ENCODE measurements at places on chromosomes 11 and 22.

GRCh38 chr22:39313258-39314001 is 6.0 kb downstream of the RPL3 start:
- DNase-seq: no peak

DNA sequence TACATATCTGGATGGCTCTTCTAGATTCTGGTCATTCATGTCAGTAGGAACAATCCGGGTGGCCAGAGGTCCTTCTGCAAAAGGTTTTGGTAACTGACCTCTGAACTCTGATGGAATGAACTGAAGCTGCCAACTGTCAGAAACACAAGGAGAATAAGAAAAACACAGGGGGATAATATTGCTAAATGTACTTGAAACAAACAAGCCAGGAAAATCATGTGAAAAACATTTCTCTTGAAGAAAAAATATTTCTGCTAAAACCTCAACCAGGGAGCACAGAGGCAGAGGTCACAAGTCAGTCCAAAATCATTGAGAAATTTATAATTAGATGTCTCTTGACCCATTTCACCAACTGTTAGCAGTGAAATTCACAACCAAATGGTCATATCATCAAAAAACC is 35.2 kb downstream of the ALG9 start:
- no peak for DNase-seq

GRCh38 chr11:134509381-134510232 is 97.6 kb upstream of the B3GAT1 start:
- no peak for DNase-seq

GRCh38 chr11:128731041-128731663 is 37.3 kb downstream of the FLI1 start:
- no peak for DNase-seq

- DNase-seq: no peak
Measured at GRCh38 chr22:46754110-46754799, 8.2 kb upstream of the TBC1D22A start.

GRCh38 chr11:100927579-100927978 is 202.0 kb downstream of the PGR start:
- no peak for DNase-seq

- no peak for DNase-seq
Measured at GRCh38 chr22:22772396-22772795, 115.2 kb upstream of the IGLL5 start.

DNA sequence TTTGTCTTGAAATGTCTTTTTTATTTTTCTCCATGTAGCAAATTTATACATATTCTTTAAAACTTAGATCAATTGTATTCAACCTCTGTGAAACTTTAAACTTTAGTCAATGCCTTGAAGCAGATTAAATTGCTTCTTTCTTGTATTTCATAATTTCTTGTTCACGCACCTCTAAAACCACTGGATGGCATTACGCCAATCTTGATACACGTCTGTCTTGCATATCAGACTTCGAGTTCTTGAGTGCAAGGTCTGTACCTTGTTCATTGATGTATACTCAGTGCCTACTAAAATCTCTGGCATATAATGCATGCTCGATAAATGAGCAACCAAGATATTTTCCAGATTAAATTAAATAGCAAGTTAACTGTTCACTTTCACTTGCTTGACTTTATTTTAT is 236.8 kb downstream of the CASP12 start:
- no peak for DNase-seq

DNA sequence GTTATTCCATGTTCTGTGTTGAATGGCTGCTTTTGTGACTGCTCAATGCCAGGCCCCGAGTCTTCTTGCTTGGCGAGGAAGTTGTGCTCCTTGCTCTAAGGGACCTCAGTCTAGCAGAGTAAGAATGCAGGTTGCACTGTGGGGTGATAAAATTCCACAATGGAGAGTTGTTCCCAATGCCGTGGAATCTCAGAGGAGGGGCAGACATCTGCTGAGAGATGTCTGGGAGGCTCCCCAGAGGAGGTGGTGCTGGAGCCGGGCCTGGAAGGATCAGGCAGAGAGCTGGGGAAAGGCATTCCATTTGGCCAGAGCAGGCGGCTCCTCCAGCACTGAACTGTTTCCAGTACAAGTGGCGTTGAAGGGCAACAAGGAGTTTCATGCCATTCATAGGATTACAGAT is 55.2 kb downstream of the ST3GAL4 start:
- DNase-seq: no peak

- no peak for DNase-seq
Measured at GRCh38 chr11:75547617-75548058, 14.4 kb upstream of the SERPINH1 start.

GRCh38 chr11:97786961-97787360 is 1233.8 kb upstream of the CNTN5 start:
- DNase-seq: no peak

GRCh38 chr11:122102426-122102825 is 13.6 kb downstream of the BLID start:
- DNase-seq: no peak

- no peak for DNase-seq
Measured at GRCh38 chr11:66311470-66311964, 5.3 kb downstream of the CD248 start.

DNA sequence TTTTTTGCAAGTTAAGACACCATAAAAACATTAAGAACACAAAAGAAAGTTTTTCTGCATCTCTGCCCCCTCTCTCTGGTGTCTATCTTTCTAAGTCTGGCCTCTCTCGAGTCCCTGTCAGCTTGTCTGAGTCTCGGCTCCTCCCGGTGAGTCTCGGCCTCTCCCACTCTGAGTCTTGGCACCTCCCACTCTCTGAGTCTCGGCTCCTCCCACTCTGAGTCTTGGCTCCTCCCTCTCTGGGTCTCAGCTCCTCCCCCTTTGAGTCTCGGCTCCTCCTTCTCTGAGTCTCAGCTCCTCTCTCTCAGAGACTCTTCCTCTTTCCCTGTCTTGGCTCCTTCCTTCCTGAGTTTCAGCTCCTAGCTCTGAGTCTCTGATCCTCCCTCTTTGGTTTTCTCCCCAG is 72.5 kb upstream of the AMPD3 start:
- no peak for DNase-seq

DNA sequence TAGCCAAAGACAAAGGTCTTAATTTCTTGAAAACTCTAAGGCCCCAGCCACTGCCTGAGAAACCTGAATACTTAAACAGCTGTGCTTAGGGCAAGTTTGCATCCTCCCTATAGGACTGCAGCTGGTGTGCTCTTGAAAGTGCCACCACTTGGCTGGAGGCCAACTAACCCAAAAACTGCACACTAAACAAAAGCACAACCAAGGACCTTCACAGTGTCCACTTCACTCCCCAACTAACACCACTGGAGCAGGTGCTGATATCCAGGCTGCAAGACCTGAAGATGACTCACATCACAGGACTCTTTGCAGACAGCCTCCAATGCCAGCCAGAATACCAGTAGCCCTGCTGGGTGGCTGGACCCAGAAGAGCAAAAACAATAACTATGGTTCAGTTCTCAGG is 357.7 kb upstream of the ARHGAP42 start:
- DNase-seq: no peak

DNA sequence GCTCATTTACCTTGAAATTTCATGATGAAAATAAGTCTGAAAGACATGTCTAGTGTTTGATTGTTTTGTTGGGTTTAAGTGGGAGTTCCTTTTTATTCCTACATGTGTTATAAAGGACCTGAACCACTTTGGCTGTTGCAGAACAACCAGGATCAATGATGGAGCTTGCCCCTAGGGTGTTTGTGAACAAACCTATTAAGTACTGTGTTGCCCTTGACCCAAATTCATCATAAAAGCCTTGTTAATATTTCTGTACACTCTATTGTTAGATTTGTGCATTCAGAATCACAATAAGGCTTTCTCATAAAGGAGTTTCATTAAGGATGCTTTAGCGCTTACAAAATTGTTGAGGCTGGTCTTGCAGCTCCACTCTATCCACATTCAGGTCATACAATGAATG is 452.6 kb downstream of the NELL1 start:
- DNase-seq: no peak

GRCh38 chr22:49733631-49734030 is 94.0 kb downstream of the BRD1 start:
- no peak for DNase-seq

DNA sequence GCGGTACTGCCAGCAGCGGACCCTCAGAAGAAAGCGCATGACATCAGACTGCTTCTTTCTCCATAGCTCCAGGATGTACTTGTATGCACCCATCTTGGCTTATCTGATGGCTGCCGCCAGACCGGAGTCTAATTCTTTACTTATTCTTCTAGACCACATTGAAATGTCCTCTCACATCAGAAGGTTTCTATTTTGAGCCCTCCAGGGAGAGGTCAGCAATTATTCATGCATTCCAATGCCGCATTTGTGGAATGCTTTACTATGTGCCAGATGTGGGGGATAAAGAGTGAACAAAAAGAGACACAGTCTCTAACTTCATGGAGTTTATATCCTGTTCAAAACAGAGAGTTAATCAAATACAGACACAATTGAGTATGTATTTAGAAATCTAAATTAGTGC is 230.1 kb downstream of the MIAT start:
- no peak for DNase-seq

GRCh38 chr11:120209746-120210625 is 846 bp upstream of the OAF start:
- DNase-seq: no peak

DNA sequence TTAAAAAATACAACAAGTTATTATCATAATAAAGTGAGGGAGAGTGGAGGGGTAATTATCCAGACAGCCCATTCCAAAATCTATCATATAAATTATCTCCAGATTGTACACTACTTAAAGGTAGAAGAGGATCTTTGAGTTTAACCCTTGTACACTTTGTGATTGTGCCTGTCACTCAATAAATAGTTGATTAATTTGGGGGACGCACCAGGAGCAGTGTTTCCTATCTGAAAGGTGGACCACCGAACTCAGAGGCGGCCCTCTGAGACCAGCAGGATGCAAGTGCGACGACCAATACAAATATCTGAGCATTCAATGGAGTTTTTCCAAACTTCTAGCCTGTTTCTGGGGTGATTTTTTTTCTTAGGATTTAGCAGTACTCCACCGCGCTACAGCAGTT is 1.1 kb upstream of the CECR2 start:
- DNase-seq: no peak

- DNase-seq: no peak
Measured at GRCh38 chr22:17955590-17956379, 68.6 kb downstream of the MICAL3 start.

- DNase-seq: no peak
Measured at GRCh38 chr11:44690651-44691050, 36.1 kb upstream of the TSPAN18 start.

DNA sequence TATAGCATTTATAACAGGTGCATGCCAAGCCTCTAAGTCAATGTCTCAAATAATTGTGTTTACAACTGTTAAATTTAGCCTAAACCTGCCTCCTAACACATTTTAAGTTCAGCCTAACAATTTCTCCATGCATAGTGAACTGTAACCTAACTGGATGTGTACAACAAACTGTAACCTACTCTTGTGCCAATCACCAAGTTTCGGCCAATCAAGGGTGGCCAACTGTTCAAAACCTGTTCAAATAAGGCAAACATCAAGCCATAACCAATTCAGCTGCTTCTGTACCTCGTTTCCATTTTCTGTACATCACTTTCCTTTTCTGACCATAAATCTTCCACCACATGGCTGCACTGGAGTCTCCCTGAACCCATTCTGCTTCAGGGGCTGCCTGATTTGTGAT is 45.4 kb downstream of the PIK3C2A start:
- no peak for DNase-seq

- peak; percentile 33 for DNase-seq
Measured at GRCh38 chr11:10076458-10077141, 217.4 kb downstream of the SBF2 start.

GRCh38 chr22:42627981-42628380 is 12.4 kb downstream of the ATP5MGL start:
- no peak for DNase-seq

DNA sequence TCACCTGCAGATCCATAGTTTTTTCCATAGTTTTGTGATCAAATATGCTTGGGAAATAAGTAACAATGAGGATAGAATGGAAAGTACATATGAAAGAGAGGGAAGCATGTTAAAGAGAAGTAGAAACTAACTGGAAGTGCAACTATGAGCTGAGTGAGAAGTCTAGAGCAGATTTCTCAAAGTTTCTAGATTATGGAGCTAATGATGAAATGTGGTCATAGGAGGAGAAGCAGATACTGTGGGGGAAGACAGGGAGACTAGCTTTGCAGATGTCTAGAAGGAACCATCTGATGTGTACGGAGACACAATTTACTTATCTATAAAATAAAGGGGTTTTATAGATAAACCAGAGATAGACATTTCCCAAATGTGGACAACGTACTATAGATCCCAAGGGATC is 37.1 kb downstream of the RELT start:
- no peak for DNase-seq

DNA sequence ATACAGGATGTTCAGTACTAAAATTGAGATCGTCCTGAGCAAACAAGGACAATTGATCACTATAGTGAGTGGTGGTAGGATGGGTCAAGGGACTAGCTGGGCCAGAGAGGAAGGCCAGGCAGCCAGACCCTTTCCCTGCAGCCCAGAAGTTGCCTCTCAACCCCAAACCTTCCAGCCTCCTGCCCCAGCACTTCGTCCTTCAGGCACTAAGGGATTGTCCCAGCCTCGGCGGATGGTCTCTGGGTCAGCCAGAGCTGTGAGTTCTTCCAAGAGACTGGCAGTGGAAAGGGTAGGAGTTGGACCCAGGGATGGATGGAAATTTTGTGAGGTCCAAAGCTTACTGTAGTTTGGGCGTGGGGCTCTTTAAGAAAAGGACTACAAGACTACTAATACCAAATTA is 3.6 kb upstream of the LMO1 start:
- no peak for DNase-seq

- peak; percentile 72 for DNase-seq
Measured at GRCh38 chr22:45318168-45318557, 8.4 kb downstream of the FAM118A start.

GRCh38 chr22:44379817-44380755 is 67.3 kb upstream of the SHISAL1 start:
- DNase-seq: no peak

DNA sequence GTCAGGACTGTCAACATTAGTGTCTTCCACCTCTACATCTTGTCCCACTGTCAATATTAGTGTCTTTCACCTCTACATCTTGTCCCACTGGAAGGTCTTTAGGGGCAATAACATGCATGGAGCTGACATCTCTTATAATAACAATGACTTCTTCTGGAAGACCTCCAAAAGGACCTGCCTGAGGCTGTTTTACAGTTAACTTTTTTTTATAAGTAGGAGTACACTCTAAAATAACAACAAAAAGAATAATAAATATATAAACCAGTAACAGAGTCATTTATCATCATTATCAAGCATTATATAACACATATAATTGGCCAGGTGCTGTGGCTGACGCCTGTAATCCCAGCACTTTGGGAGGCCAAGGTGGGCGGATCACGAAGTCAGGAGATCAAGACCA is 57.5 kb downstream of the PAK1 start:
- DNase-seq: no peak

DNA sequence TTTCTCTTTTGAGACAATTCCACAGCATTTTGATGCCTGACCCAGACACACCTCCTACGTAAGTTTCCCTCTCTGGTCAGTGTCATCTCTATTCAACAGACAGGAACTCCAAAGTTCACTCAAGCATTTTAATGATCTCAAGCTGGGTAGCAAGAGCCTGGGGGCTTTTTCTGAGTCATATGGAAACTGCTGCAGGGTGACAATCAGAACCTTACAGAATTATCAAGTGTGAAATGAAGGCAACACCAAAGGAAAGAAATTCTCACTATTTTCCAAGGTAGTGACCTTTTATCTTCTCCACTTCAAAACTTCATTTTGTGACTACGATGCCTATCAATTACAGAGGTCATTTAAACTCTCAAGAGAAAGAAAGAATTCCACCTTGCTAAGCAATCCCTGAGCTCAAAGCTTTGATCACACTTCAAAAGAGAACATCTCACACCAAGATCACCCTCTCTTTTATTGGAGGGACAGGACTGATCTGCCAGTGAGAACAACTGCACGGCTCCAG is 229.0 kb upstream of the ZC3H12C start:
- no peak for DNase-seq

Data from stimulated activated CD4-positive, alpha-beta T cell treated with anti-CD3 and anti-CD28 coated beads, Interleukin-2, amount 100 ng/mL, for 48 hours (primary cell).